ENCODE measurements at places on chromosomes 5 and 9. TPM values are rescaled to one million over a fixed set of nuclear protein-coding genes. Genes with fewer than 3 reads are reported as not detected.

Gene SLC34A3
- not detected for total RNA-seq

Gene AMACR
- 6.0 TPM for total RNA-seq

Gene LURAP1L
- not detected for total RNA-seq

Gene SARDH
- 7.8 TPM for total RNA-seq

Gene BHMT
- total RNA-seq, result not detected

DNA sequence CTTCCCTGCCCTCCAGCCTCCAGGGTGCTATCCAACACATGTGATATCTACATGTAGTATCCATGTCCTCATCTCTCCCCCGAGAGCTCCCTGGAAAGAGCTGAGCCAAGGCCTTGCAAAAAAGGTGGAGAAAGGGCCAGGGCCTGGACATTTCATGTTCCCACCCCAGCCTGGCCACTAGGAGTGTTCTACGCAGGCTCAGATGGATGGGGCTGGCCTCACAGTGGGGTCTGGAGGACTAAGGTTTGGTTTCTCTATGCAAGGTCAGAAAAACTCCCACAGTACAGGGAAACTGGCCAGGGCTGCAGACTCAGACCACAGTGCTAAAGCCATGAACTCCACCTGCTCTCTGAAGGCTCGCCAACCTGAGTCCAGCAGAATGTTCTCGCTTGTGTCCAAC lies 1.5 kb upstream of the CSF2 start:
- H3K27me3 ChIP-seq, result no peaks in the 10 kb centered on the region
- DNase-seq, result no peak
- H3K36me3 ChIP-seq, result peaks cover 2% of the 10 kb centered on the region
- no peak overlapping the region for H3K27ac ChIP-seq
- no peak overlapping the region for H3K4me3 ChIP-seq
- H3K4me1 ChIP-seq, result peaks cover 43% of the 10 kb centered on the region

DNA sequence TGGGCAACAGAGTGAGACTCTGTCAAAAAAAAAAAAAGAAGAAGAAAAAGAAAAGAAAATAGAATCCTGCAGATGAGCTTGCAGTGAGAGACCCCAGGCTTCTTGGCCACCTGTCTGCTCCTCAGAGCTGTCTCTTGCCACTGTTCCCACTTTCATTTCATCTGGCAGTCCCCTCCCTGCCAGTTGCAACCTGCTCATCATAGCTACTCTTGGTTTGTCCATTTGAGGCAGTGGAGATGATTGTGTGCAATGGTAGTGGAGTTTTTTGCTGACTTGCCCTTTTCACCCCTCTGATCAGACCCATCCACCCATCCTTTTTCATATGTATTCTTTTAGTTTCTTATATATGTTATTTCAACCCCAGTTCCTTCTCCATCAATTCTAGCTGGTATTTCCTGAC lies 28.7 kb downstream of the ANKRD33B start:
- H3K36me3 ChIP-seq, result peaks cover 6% of the 10 kb centered on the region
- peaks cover 33% of the 10 kb centered on the region for H3K4me1 ChIP-seq
- H3K27ac ChIP-seq, result no peak overlapping the region
- no peak for DNase-seq
- H3K27me3 ChIP-seq, result peaks cover 20% of the 10 kb centered on the region

DNA sequence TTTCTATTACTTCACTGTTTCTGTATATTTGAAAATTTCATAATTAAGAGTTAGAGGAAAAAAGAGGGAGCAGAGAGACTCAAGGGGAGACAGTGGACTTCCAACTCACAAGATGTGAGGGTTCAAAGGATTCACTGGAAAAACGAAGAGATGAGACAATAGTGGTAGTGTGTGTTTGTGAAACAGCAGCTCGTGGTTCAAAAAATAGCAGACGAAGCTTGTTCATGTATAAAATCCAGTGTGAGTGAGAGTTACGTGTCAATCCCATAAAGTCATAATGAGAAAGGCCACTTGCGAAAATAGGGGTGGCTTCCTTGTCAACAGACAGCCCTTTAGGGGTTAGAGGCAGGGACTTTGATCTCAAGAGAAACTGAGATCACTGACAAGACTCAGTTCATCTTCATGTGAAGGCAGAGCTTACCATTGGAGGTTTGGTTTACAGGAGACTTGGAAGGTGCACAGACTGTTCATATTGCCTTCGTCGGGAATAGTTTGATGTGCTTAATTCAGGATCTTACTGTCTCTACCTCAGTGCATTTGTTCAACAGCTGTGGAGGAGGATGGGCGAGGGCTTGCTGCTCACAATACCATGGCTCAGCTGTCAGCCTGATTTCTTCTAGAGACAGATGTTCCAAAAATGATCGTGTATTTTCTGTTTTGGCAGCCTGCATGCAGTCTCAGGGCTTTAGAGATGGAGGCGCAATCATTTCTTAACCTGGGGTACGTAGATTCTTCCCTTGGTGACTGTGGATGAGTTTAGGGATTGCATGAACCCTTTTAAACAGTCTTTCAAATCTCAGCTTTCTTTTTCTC lies 105.7 kb upstream of the KLF9 start:
- peak overlapping the region; percentile 44 for H3K4me3 ChIP-seq
- H3K4me1 ChIP-seq, result peaks cover 20% of the 10 kb centered on the region
- DNase-seq, result peak; percentile 34
- peak overlapping the region; percentile 69 for H3K27ac ChIP-seq
- H3K27me3 ChIP-seq, result no peaks in the 10 kb centered on the region
- H3K36me3 ChIP-seq, result peaks cover 9% of the 10 kb centered on the region

- H3K27me3 ChIP-seq, result no peaks in the 10 kb centered on the region
- H3K4me1 ChIP-seq, result no peaks in the 10 kb centered on the region
- no peak overlapping the region for H3K27ac ChIP-seq
- H3K4me3 ChIP-seq, result no peak overlapping the region
- DNase-seq, result no peak
Observed at GRCh38 chr5:104708027-104708426, 1145.4 kb upstream of the NUDT12 start.

DNA sequence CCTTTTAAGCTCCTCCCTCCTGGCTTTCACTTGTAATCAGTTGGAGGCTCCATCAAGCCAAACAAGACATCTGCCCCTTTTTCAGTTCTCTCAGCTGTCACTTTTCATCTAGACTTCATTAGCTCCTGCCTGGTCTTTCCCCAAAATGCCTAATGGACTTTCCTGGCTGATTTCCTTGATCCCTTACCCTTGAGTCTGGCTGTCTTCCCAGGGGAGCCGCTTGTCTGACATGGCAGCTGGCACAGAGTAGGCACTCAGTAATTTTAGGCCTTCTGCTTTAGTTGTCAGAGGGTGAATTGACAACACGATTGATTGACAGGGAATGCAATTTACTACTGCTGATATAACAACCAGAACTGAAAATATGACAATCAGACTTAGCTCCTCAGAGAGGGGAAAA lies 2.1 kb downstream of the C9orf153 start:
- no peak overlapping the region for H3K4me3 ChIP-seq
- no peaks in the 10 kb centered on the region for H3K27me3 ChIP-seq
- H3K4me1 ChIP-seq, result no peaks in the 10 kb centered on the region
- peaks cover 8% of the 10 kb centered on the region for H3K36me3 ChIP-seq

DNA sequence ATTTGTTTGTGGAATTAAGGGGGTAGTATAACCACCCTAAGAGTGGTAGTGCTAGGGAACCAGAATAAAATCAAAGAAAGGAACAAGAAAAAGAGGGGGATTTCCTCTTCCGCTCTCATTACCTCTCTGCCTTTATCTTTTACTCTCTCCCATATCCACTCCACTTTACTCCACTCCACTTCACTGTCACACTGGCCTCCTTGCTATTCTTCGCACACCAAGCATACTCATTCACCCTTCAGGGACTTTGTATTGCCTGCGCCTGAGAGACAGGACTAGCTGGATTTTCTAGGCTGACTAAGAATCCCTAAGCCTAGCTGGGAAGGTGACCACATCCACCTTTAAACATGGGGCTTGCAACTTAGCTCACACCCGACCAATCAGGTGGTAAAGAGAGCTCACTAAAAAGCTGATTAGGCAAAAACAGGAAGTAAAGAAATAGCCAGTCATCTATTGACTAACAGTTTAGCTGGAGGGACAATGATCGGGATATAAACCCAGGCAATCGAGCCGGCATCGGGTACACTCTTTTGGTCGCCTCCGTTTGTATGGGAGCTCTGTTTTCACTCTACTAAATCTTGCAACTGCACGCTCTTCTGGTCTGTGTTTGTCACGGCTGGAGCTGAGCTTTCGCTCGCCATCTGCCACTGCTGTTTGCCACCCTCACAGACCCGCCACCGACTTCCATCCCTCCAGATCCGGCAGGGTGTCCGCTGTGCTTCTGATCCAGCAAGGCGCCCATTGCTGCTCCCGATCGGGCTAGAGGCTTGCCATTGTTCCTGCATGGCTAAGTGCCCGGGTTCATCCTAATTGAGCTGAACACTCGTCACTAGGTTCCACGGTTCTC lies 121.8 kb downstream of the FAM170A start:
- no peaks in the 10 kb centered on the region for H3K36me3 ChIP-seq
- no peak overlapping the region for H3K27ac ChIP-seq
- no peaks in the 10 kb centered on the region for H3K4me1 ChIP-seq

DNA sequence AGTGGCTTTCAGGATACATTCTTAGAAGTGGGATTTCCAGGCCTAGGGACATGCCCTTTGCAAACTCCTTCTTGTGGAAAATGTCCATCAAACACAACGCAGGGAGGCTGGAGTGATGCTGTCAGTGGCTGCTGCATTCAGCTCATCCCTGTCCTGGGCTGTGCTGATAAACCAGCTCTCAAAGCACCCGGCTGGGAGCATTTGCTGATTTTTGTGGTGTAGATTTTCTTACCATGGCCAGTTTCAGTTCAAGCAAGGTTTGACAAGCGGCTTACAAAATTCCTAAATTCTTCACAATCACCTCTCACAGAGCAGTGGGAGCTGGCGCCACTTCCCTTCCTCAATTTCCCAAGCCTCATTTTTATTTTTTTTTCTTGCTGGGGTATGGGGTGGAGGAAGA lies 28.2 kb downstream of the FAM163B start:
- peaks cover 10% of the 10 kb centered on the region for H3K4me1 ChIP-seq
- H3K4me3 ChIP-seq, result no peak overlapping the region
- peaks cover 42% of the 10 kb centered on the region for H3K27me3 ChIP-seq
- DNase-seq, result no peak

GRCh38 chr9:27203783-27204182 lies 93.2 kb downstream of the EQTN start:
- H3K4me1 ChIP-seq, result no peaks in the 10 kb centered on the region
- H3K27me3 ChIP-seq, result peaks cover 3% of the 10 kb centered on the region
- H3K36me3 ChIP-seq, result no peaks in the 10 kb centered on the region
- no peak overlapping the region for H3K4me3 ChIP-seq

- H3K36me3 ChIP-seq, result no peaks in the 10 kb centered on the region
- no peak for DNase-seq
Observed at GRCh38 chr5:65163698-65164097, 318.0 kb downstream of the ADAMTS6 start.

GRCh38 chr5:102711525-102712385 lies 43.4 kb upstream of the PAM start:
- no peak overlapping the region for H3K4me3 ChIP-seq
- DNase-seq, result no peak
- no peak overlapping the region for H3K27ac ChIP-seq
- peaks cover 4% of the 10 kb centered on the region for H3K4me1 ChIP-seq
- peaks cover 13% of the 10 kb centered on the region for H3K27me3 ChIP-seq

DNA sequence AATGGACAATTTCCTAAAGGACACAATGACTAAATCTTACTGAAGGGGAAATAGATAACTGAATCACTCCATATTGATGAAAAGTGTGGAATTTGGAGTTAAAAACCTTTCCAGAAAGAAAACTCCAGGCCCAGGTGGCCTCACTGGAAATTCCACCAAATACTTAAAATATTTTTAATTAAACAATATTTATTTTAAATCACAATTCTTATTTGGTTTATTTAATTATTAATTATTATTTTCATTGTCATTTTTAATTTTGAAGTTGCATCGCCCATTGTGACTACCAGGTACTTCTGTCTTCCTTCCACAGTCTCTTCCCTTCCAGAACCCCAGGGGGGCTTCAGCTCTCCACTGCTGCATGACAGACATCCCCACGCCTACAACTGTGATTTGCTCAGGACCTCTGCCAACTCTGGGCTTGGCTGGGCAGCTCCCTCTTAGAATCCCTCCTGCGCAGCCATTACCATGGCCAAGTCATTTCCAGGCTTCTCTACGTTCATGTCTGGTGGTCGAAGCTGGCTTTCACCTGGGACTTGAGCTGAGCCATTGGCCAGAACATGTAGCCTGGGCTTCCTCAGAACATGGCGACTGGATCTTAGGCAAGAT lies 16.4 kb upstream of the GADD45G start:
- no peak overlapping the region for H3K4me3 ChIP-seq
- no peak overlapping the region for H3K27ac ChIP-seq
- H3K27me3 ChIP-seq, result peaks cover 18% of the 10 kb centered on the region
- peaks cover 2% of the 10 kb centered on the region for H3K36me3 ChIP-seq

GRCh38 chr5:79923431-79923830 lies 67.6 kb downstream of the MTX3 start:
- peaks cover 2% of the 10 kb centered on the region for H3K27me3 ChIP-seq
- no peak overlapping the region for H3K4me3 ChIP-seq
- H3K36me3 ChIP-seq, result no peaks in the 10 kb centered on the region
- H3K27ac ChIP-seq, result no peak overlapping the region

GRCh38 chr5:35438786-35439185 lies 178.9 kb upstream of the SPEF2 start:
- no peaks in the 10 kb centered on the region for H3K36me3 ChIP-seq
- peaks cover 39% of the 10 kb centered on the region for H3K27me3 ChIP-seq
- H3K27ac ChIP-seq, result no peak overlapping the region

DNA sequence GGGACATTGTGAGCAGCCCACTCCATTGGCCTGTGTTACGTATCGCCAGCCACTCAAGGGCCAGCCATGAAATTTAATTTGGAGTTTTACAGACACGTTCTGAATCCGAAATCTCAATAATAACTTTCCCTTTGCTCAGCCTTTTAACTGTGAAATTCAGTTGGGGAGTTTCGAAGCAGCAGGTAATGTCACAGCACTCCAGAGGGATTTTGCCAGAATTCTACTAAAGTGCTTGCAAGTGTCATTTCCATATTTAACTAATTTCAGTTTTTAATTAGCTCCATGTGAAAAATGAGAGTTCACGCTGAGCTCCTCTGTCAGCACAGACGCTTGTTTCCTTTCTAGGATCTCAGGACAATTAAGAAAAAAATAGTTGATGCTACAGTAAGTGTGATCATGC lies 267.1 kb upstream of the WWC1 start:
- no peaks in the 10 kb centered on the region for H3K4me1 ChIP-seq
- no peak overlapping the region for H3K27ac ChIP-seq
- H3K36me3 ChIP-seq, result no peaks in the 10 kb centered on the region
- H3K4me3 ChIP-seq, result no peak overlapping the region

- H3K27me3 ChIP-seq, result no peaks in the 10 kb centered on the region
- H3K27ac ChIP-seq, result no peak overlapping the region
- H3K4me1 ChIP-seq, result peaks cover 9% of the 10 kb centered on the region
- no peaks in the 10 kb centered on the region for H3K36me3 ChIP-seq
Observed at GRCh38 chr5:56291079-56291643, 58.0 kb upstream of the ANKRD55 start.

GRCh38 chr9:135613946-135614805 lies 25.2 kb downstream of the GLT6D1 start:
- no peaks in the 10 kb centered on the region for H3K4me1 ChIP-seq
- no peak overlapping the region for H3K27ac ChIP-seq

- no peak for DNase-seq
- H3K36me3 ChIP-seq, result no peaks in the 10 kb centered on the region
- no peak overlapping the region for H3K4me3 ChIP-seq
- H3K27ac ChIP-seq, result no peak overlapping the region
- H3K27me3 ChIP-seq, result no peaks in the 10 kb centered on the region
Observed at GRCh38 chr9:89768650-89769071, 163.8 kb downstream of the GADD45G start.

- no peak overlapping the region for H3K27ac ChIP-seq
- H3K27me3 ChIP-seq, result peaks cover 3% of the 10 kb centered on the region
- no peak for DNase-seq
- H3K36me3 ChIP-seq, result no peaks in the 10 kb centered on the region
- H3K4me3 ChIP-seq, result no peak overlapping the region
Observed at GRCh38 chr9:16131264-16131663, 578.4 kb downstream of the CCDC171 start.
